ENCODE measurements at places on chromosomes 13 and 19.

GRCh38 chr19:6414793-6415590, 9.6 kb downstream of the KHSRP start:
- DNase-seq: no peak

DNA sequence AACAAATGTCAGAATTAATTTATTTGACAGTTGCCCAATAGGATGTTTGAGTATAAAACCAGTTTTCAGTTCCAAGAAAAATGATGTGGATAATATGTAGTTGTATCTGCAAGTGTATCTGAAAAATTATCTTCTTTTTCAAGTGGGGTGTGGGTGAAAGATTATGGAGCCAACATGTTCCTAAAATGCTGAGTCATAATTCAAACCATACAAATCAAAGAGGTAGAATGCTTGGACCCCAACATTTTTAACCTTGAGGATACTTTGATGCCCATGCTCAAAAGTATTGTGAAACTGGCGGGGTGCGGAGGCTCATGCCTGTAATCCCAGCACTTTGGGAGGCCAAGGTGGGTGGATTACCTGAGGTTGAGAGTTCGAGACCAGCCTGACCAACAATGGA, 54.0 kb upstream of the ZNF724 start:
- DNase-seq: no peak

GRCh38 chr13:73738626-73739025, 395.6 kb downstream of the KLF12 start:
- DNase-seq: no peak

GRCh38 chr19:7252364-7252763, 41.9 kb downstream of the INSR start:
- DNase-seq: no peak

GRCh38 chr19:56270676-56271075, 1.9 kb upstream of the EDDM13 start:
- DNase-seq: no peak

GRCh38 chr13:67075239-67075638, 154.9 kb downstream of the PCDH9 start:
- no peak for DNase-seq

GRCh38 chr13:114110091-114110829, 22.2 kb downstream of the RASA3 start:
- DNase-seq: peak; percentile 61

- peak; percentile 79 for DNase-seq
Observed at GRCh38 chr19:1131718-1132551, 28.1 kb downstream of the GPX4 start.

DNA sequence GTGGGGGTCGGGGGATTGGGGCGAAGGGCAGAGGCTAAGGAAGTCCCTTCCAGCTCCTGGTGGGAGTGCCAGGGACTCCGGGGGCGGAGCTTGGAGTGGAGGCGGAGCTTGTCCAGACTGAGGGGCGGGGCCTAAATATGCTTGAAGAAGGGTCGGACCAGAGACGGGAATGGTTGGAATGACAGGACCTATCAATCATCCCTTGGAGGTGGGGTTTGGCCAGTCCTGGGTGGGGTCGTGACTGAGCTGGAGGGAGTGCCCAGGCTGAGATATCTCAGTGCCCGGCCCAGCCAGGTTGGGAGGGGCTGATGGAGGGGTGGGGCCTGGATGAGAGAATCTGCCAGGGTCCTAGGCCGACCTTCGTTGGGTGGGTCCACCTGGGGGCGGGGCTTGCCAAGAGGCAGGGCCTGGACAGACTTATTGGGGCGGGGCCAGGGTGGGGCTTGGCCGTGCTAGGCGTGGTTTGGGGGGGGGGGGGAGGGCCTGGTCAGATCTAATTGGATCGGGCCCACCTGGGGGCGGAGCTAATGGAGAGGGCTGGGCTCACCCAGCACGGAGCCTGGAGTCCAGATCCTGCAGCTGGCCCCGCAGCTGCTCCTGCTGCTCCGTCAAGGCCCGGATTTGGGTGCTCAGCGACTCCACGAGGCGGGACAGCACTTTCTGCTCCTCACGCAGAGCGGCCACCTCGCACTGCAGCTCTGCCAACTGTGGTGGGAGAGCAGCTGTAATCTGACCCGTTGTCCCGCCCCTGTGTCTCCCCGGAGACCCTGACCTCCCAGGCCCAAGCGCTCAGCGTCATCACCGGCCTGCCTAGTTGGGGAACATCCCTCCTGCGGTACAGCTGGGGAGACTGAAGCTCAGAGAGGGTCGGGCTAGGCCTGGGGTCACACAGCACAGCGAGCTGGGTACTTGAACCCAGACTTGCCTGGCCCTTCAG, 2.6 kb upstream of the WIZ start:
- DNase-seq: no peak

DNA sequence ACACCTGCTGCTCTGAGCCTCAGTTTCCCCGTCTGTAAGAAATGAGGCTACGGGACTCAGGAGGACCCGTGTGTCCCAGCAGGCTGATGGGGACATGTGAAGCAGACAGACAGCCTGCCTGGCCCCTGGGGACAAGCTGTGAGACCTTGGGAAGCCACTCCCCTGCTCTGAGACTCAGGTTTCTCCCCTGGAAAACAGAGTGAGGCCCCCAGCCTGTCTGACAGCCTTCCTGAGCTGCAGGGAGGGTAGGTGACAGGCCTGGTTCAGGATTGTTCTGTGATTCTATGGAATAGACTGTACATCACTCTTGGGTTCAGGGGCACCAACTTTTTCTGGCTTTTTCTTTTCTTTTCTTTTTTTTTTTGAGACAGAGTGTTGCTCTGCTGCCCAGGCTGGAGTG, 2.9 kb upstream of the NTF4 start:
- DNase-seq: no peak

GRCh38 chr13:59963383-59963782, 200.3 kb downstream of the DIAPH3 start:
- DNase-seq: no peak

DNA sequence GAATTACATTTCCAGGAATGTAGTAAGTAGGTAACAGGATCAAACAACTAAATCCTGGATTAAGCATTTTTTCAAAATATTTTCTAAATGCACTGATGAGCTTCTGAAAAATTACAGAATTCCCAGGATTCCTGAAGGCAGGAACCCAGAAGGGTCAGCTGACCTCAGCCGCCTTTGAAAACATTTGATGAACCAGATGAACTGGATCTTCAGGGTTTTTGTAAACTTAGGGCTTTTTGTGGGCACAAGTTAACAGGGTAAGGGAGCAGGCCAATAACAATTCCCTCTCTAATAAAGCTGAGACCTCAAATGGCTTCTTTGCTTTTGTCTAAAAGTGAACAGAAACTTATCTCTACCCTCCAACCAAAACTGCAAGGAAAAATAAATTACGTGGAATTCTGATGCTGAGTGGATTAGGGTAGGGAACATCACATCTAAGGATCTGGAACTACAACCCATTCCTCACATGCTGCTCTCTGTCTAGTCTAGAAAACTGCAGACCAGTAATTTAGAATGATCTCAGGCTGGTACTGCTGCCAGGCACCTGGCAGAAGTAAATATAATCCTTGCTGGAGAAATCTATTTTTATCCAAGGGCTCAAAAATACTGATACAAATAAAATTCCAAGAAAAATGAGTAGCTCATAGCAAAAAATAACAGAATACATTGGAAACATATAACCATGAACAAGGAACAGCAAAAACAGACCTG, 48.2 kb upstream of the N4BP2L1 start:
- DNase-seq: no peak

- DNase-seq: no peak
Observed at GRCh38 chr13:47421525-47421924, 524.7 kb upstream of the HTR2A start.

DNA sequence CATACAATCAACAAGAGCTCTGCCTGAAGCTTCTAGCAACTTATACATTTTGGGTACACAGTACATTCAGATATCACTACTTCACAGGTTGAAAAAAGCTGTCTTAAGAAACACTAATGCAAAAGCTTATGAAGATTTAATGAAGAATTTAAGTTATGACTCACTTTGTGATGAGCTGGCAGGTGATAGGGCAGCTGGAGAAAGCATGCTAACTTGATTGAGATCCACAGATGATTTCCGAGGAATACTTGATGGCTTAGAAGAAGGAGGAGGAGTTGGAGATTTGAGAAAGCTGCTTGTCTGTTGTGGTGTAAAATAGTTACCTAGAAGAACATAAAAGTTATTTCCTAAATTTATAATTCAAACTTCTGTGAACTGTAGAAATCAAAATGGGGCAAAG, 23.3 kb downstream of the EXOSC8 start:
- no peak for DNase-seq

- no peak for DNase-seq
Observed at GRCh38 chr19:34325181-34325580, 39.8 kb upstream of the GPI start.

GRCh38 chr13:89150362-89150761, 1479.2 kb downstream of the SLITRK5 start:
- DNase-seq: no peak

GRCh38 chr13:80097561-80097960, 243.4 kb downstream of the SPRY2 start:
- no peak for DNase-seq

DNA sequence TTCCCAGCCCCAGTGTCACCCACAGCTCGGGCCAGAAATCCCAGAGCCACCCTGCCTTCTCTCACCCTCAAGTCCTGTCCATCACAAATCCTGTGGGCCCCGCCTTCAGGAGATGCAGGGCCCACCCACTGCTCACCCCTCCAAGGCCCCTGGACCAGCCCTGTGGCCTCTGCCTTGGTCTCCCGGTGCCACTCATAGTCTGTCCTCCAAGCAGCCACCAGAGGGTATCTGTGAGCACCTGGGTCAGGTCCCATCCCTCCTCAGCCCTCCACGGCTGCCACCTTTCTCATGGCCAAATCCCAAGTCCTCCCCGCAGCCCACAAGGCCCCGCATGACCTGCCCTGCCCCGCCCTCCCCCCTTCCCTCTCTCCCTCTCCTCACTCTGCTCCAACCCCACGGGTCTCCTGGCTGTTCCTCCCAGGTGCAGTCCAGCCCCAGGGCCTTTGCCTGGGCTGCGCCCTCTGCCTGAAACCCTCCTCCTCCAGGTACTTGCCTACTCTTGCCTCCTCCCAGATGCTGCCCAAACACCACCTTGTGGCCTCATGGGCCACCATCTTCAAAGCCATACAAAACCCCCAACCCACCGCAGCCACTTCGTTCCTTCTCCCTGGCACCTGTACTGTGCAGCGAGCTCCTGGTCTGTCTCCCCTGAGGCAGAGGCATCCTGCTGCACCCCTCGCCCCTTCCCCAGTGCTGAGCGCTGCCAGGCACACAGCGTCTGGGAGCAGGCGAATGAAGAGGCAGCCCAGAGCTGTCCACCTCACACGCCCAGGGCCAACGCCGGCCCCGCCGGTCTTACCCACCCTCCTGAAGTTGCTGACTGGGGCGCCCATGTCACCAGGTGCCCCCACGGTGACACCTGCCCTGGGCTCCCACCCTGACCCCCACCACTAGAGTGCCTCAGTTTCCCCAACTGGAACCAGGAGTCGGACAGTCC, 13.2 kb upstream of the UQCR11 start:
- DNase-seq: no peak

DNA sequence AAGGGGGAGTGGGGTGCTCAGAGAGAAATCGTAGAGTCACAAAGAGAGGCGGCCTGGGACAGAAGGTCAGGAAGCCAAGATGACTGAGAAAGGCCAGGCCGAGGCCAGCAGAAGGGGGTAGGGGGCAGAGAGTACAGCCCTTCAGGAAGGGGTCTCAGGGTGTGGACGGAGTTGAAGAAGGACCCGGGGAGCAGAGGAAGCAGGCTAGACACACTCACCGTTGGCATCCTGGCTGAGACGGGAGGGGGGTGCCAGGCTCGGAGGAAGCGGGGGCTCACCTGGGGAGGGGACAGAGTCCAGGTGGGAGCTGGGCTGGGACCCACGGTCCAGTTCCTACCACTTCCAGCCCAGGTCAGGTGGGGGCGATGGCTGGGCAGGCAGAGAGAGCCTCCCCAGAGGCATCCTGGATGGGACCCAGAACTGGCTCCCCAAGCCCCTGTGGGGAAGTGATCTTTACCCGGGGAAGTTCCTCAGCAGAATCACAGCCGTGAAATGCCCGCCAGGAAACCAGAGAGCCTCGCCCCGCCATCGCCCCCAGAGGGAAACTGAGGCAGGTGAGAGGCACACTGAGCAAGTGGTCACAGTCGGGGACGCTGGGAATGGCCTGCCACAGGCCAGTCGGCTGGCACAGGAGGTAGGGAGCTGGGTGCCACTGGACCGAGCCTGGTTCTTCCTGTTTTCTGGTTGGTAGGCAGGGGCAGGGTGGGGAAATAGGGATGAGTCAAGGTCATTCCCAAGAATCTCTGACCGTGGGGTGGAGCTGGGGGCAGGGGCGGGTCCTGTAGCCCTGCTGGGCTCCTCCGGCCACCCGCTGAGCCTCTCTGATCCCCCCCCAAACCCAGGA, 1.4 kb downstream of the MATK start:
- no peak for DNase-seq

- no peak for DNase-seq
Observed at GRCh38 chr19:18290302-18291018, 9.0 kb upstream of the JUND start.

- no peak for DNase-seq
Observed at GRCh38 chr19:18742838-18743783, 48.0 kb downstream of the COMP start.

- no peak for DNase-seq
Observed at GRCh38 chr13:20729633-20730585, 26.4 kb downstream of the IL17D start.

GRCh38 chr19:1042689-1043511, 3.0 kb downstream of the ABCA7 start:
- DNase-seq: no peak

- DNase-seq: no peak
Observed at GRCh38 chr13:113850722-113851479, 13.0 kb downstream of the GAS6 start.

DNA sequence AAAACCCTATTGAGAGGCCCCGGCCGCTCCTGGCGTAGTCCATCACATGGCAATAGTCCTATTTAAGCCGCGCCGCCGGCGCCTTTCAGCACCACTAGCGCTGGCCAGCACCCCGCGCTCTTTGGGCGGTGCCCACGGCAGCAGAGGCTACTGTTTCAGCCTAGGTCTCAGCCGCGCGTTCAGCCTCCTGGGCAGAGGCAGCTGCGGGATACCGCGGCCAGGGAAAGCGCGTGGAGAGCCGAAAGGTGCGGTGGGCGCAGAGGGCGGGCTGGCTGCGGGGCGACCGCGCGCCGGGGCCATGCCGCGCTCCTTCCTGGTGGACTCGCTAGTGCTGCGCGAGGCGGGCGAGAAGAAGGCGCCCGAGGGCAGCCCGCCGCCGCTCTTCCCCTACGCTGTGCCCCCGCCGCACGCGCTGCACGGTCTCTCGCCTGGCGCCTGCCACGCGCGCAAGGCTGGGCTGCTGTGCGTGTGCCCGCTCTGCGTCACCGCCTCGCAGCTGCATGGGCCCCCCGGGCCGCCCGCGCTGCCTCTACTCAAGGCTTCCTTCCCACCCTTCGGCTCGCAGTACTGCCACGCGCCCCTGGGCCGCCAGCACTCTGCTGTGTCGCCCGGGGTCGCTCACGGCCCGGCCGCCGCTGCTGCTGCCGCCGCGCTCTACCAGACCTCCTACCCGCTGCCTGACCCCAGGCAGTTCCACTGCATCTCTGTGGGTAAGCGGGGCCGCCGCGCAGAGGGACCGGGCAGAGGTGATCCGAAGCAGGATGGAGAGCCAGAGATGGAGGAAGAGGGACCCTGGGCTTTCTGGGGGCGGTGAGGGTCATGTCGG, at the start of gene GSX1:
Gene GSX1 (plus strand): TSS at position 91 of the 826 bp plus-strand sequence. CDS start 208 bp downstream, at position 299.
- DNase-seq: peak; percentile 29

GRCh38 chr19:30361721-30362120, 10.5 kb upstream of the ZNF536 start:
- DNase-seq: no peak
